ENCODE measurements at places on chromosomes 4 and X. TPM values are rescaled to one million over a fixed set of nuclear protein-coding genes. Genes with fewer than 3 reads are reported as not detected.

TLR2 gene
- 1.7 TPM for total RNA-seq

PTTG2 gene
- total RNA-seq = 0.35 TPM

XAGE5 gene
- not detected for total RNA-seq

FGFR3 gene
- 18.2 TPM for total RNA-seq

LIMCH1 gene
- 0.92 TPM for total RNA-seq

SOD3 gene
- total RNA-seq = 4.1 TPM

- DNase-seq = peak; percentile 63
Measured at GRCh38 chr4:100913685-100914084, 395.9 kb upstream of the EMCN start.

GRCh38 chrX:108464604-108465003 lies 25.0 kb downstream of the COL4A5 start:
- DNase-seq = no peak

DNA sequence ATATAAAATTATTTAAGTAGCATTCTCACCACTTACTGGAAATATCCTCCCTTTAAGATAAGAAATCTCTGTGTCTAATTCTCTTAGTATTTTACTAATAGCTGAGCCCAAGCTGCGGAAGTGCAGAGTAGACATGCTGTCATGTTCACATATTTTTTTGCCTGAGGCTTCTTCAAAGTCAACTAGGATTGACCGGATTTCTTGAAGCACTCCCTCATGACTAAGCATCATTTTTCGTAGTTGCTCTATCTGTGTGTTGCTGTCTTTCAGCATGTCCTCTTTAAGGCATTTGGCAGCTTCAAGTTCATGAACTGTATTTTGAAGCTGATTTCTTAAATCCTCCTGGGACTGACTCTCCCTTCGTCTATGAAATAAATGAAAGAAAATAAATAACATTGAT lies 36.9 kb downstream of the CCDC158 start:
- DNase-seq = no peak

DNA sequence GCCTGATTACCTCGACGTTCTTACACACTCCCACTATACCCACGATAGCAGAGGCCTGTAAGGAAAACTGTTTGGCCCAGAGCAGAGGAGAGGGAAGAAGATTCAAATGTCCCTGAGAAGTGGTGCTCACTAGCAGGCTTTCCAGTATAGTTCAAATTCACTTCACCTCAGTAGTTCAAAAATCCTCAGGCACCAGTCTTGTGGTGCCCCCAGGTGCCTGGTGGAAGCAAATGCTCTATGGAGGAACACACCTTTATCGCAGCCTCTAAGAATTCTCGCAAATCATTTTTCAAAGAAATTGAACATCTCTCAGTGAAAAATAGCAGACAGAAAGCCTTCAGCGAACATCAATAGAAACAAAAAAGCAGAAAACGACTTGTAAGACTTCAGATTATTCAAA lies 12.2 kb upstream of the MTMR1 start:
- DNase-seq = no peak

DNA sequence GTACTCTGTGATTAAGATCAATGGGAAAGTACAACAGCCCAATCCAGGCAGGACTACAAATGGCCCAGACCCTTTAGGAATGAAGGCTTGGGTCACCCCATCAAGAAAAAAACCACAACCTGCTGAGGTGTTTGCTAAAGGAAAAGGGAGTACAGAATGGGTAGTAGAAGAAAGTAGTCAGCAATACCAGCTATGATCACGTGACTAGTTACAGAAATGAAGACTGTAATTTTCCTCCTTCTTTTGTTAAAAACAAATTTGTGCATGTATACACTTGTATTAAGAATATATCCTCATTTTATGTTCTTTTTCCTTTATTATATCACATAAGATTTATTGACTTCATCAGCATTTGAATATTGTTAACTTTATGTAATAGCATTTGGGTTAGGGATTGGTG lies 160.1 kb upstream of the TBX22 start:
- no peak for DNase-seq

- no peak for DNase-seq
Measured at GRCh38 chr4:81611221-81611620, 139.5 kb upstream of the RASGEF1B start.

DNA sequence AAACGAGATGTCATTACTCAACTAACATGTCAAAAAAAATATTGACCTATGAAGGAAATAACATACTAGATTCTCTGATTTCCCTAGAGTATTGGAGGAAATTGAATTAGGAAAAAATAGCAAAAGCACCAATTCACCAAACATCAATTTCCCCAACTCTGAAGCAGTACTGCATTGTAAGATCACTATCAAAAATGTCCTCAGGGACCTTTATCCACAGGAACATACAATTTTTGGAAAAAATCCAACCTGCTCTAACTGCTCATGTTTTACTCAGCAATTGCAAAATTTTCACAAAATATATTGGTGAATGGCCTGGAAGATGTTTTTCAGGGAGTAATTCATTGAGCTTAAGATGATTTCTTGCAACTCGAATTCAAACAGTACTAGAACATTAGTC lies 239.0 kb upstream of the GIMD1 start:
- no peak for DNase-seq

- no peak for DNase-seq
Measured at GRCh38 chrX:23662853-23663252, 4.4 kb upstream of the PRDX4 start.

DNA sequence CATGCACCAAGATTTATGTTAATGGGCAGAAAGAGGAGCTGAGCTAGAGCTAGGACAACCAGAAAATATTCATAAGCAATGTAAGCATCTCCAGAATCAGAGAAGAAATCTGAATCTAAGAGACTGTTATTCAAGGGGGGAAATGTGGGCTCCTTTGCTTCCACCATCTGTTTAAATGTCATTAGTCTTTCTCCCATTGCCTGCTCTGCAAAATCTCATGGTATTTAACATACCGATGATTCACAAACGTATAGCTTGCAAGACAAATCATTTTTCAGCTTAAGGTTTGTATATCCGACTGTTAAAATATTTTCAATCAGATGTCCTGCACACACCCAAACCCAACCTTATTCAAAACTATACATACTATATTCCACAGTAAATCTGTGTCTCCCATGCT lies 133.4 kb upstream of the TACR3 start:
- no peak for DNase-seq

DNA sequence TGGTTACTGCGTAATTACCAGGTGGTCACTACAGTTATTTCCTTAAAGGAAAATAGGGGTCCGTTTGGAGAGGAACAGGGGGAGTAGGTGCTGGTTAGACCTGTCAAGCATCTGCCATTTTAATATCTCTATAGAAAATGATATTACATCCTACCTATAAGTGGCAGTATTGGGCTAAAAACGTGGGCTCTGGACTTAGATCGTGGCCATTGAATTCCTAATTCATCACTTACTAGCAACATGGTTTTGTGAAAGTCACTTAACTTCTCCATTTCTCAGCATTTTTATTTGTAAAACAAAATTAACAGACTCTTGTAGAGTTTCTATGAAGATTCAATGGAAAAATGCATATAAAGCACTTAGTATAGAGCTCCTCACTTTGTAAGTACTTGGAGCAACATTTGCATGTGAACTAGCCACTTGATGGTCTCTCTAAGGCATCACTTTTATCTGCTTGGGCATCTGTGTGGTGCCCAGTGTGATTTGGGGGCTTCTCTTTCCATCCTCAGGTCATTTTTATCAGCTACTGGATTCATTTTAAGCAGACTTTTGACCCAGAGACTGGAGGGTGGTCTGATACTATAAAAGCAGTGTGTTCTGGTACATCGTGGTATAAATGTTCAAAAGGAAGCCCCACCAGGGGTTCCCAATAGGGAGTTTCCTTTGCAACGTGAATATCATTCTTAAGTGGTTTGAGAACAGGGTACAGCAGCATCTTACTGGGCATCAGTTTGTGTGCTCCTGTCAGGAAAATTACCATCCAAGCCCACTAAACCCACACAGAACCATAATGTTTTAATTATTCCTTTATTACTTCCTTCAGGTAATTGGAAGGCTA lies 42.7 kb upstream of the RASSF6 start:
- no peak for DNase-seq

DNA sequence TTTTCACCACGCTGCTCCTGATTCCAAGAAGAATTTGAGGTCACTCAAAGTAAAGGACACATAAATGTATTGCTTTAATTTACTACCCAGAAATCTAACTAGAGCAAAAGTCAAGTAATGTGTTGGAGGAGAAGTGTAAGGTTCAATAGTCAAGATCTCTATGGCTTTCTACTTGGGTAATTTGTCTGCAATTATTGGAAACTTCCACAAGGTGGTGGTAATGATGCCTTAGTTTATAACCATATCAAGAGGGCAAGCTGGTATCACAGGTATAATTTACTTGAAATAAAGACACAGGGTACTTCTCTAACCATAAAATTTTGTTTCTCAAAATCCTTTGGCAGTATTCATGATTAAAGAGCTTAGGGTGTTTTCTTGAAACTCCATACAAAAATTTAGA lies 10.2 kb upstream of the GRIA3 start:
- DNase-seq = no peak

DNA sequence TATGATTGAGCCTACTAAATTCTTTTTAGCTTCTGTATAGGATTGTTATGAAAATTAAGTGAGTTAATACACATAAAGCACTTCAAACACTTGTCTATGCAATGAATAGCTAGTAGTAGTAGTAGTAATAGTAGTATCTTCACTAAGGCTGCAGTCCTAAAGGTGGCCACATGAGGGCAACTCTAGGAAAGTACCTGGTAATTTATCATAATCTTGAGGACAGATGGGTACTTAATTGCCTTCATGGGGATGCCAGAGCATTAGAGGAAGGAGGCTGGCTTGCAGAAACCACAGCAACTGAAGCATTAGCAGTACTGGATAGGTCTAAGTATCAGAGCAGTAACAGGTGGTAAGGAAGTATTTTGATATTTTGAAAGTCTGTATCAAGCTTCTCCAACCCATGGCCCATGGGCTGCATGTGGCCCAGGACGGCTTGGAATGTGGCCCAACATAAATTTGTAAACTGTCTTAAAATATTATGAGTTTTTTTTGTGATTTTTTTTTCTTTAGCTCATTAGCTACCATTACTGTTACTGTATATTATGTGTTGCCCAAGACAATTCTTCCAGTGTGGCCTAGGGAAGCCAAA lies 17.3 kb downstream of the NIPAL1 start:
- DNase-seq = peak; percentile 54

DNA sequence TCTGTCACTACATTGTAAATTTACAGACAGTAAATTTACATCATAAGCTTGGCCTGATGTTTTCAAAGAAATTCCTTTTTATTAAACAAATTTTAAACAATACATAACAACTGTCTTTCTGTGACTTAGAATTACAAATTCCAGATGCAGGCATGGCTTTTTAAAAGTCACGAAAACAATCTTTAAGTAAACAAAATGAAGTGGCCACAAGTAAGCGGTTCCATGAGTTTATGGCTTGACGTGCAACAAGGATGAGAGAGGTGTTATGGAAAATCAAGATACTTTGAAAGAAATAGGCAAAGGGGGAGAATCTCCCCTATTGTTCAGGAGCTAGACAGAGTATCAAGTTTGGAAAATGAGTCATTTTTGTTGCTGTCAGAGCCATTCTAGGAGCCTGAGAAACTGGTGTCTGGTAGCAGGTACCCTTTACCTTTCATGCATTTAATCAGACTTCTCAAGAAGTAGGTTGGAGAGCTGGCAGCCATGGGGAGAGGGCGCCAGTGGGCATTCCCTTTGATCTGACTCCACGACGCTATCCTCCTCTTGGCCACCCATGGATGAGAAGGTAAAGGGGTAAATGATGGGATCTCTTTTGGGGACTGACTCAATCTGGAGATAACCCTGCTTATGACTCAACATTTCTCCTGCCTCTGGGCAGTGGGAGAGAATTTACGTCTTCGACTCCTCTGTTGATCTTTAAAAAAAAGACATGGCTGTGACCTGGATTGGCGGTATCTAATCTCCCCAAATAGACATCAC lies 217.2 kb downstream of the SPRY1 start:
- no peak for DNase-seq

DNA sequence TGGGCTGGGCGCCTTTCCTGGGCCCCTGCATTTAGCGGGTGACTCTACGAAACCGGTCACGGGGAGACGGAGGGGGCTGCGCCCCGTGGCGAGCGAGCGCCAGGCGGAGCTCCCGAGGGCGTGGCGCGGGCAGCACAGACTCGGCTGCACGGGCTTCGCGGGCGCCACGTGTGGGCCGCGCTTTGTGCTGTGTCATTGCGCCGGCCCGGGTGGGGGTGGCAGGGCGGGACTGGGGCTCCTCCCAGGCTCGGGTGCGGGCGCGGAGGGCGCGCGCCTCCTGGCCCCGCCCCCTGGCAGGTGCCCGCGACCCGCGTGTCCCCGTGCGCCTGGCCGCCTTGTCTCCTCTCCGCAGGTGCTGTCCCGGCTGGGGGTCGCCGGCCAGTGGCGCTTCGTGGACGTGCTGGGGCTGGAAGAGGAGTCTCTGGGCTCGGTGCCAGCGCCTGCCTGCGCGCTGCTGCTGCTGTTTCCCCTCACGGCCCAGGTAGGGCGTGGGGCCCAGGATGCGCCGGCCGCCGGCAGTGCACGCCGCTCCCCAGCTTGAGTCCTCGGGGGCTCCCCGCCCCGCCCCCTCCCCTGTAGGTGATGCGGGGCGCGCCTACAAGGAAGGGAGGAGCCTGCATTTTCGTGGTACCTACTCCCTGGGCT lies 651 bp downstream of the UCHL1 start:
- DNase-seq = peak; percentile 55

DNA sequence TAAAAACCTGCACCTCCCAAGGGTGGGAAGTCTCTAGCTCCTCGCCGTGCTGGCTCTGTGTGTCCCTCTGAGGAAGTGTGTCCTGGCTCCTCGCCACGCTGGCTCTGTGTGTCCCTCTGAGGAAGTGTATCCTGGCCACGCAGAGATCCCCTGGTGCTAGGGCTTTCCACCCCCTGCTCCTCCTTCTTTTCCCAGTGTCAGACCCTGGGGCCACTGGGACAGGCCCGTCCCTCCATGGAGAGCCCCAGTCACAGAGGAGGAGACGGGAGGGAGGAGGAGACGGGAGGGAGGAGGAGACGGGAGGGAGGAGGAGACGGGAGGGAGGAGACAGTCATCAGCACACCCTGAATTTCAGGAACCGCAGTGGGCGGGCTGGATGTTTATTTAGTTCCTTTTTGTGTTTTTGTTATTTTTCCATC lies 53.8 kb upstream of the HGFAC start:
- no peak for DNase-seq

DNA sequence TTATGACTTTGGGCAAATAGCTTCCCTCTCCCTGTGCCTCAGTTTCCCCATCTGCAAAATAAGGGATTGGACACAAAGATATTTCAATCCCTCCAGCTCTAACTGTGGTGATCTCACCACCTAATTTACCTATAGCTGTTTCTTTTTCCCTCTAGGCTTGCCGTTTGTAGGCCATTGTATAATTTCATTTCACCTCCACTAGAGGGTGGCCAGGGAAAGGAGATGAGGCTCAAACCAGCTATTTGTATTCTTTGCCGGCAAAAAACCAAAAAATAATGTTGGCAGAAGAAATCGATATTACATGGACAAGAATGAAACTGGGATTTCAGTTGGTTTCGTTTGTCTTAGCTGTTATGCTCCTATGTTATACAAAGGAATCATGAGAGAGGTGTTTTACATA lies 36.1 kb upstream of the DOCK11 start:
- no peak for DNase-seq

DNA sequence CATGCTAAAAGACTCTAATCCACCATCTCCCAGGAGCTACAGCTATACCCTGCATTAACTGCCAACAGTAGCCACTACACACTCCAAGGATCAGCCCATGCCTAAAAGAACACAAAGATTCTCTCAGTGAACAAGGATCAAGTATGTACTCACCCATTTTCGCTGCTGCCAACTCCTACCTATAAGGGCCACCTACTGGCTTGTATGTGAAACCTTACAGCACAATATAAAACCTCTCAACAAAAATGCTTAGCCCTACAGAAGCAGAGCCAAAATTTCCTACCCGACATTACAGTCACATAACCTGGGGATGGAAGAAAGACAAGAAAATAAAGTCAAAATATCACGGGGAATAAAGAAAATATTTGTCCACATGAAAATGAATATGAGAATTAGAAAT lies 562.8 kb upstream of the POU3F4 start:
- no peak for DNase-seq

Data from WTC11 (cell line).